H54 (cell line): ENCODE measurements at places on chromosomes 2 and 18.

- DNase-seq: no peak
These were observed 134.5 kb downstream of the MEIS1 start for GRCh38 chr2:66569321-66569851.

DNA sequence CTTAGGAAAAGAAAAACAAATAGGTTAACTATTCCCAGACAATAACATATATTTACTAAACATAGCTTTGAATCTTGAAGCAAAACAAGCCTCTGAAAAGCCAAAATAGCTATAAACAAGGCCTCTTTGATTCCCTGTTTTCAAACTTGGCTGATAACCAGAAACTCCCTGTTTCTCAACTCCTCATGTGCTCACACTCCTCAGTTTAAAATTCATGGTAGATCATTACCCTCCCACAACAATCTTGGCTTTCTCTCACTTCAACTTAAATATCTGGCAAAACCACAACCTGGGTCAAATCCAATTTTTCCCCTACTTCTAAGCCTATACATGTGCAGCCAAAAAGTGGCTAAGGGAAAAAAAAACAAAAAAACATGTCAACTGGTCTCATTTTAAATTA, 15.6 kb downstream of the SUCLG1 start:
- no peak for DNase-seq

- no peak for DNase-seq
These were observed 339.6 kb downstream of the LRRTM1 start for GRCh38 chr2:79964966-79965365.

- DNase-seq: no peak
These were observed 419.3 kb upstream of the VWC2L start for GRCh38 chr2:213991453-213992108.

GRCh38 chr2:75790814-75791467, 80.2 kb upstream of the GCFC2 start:
- DNase-seq: no peak
